SJSA1 (cell line): ENCODE measurements at places on chromosomes 6 and 20. TPM values are rescaled to one million over a fixed set of nuclear protein-coding genes. Genes with fewer than 3 reads are reported as not detected.

- peak; percentile 25 for DNase-seq
These were observed 11.5 kb upstream of the CST7 start for GRCh38 chr20:24937579-24937978.

Gene C6orf58
- not detected in 2 replicates for total RNA-seq

DNA sequence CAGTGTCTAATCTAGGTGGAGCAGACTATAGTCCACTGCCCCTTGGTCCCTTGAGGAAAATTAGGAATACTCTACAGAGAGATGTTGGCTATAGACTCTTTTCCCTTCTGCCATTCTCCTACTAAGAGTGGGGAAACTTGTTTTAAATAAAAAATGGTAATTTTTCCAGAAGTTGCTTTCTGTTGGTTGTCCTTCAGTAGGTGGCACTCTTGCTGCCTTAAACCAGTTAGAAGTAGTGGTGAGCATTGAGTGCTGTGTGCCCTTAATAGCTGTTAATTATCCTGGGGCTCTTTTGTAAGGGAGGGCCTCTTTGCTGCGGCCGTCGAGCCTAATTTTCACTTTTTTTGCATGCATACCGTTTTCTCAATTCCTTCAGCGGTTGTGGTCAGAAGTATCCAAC is 2.8 kb downstream of the CMTR1 start:
- DNase-seq: no peak

DNA sequence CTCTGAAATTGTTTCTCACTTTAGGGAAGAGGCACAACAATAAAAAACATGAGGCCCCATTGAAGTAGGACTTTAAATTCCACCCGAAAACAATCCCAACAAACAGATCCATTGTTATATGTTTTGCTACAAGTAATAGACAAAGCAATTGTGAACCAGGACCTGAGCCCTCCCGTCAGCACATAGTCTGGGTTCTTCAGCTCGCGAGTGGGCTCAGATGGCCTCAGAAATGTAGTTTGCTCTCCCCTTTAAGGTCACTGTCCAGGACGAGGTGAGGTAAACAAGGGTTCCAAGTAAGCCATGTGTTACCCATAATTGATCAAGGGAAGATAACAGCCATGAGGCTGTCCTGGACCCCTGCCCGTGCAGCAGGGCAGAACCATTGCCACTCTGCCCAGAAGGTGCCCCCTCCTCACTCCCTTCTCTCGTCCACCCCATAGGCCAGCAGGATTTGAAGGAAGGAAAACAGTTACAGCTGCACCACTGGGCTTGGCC is 160.1 kb upstream of the QKI start:
- no peak for DNase-seq

Gene CHMP4B
- 47.9 and 48.9 TPM in 2 replicates for total RNA-seq

- DNase-seq: no peak
These were observed 2.8 kb upstream of the TFAP2A start for GRCh38 chr6:10417681-10418104.

GRCh38 chr6:132798869-132799538 is 567 bp upstream of the SLC18B1 start:
- DNase-seq: peak; percentile 61

Gene MRS2
- total RNA-seq: 26.6 and 29.4 TPM in 2 replicates

GRCh38 chr20:63056236-63057170 is 49.7 kb upstream of the BHLHE23 start:
- peak; percentile 29 for DNase-seq
